Esophagus squamous epithelium (tissue), 5 donors: ENCODE measurements at places on chromosomes 1 and 21.
A peak's percentile ranks its signal among the peaks of the same experiment; 100 is the strongest.

DNA sequence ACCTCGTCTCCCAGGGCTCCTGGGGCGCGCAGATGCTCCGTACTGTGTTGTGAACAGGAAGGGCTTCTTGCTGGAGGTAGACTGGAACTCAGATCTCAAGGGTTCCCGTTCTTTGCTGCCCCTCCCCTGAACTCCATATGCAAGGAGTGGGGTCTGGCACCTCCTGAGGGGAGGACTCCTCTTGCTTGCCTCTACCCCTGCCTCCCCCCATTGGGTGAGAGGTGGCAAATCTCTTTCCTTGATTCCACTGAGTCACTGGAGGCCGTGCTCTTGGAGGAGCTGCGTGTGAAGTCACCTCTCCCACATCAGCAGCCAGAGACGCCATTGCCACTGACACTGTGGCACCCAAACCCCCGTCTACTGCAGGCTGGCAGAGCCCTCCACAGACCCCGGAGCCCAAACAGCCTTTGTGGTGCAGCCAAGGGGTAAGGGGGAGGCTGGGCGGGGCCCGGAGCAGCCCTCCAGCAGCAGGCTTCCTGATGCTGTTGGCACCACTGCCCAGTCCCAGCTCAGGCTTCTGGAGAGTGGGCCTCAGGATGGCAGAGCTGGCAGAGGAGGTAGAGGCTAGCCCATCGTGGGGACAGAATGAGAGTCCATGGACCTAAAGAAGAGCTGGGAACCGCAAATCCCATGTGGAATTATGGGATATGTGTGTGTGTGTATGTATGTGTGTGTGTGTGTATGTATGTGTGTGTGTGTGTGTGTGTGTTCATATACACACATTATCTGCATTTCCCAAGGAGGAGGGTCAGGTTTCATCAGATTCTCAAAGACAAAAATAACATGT lies 104.9 kb upstream of the RUNX3 start:
- no peak for DNase-seq

DNA sequence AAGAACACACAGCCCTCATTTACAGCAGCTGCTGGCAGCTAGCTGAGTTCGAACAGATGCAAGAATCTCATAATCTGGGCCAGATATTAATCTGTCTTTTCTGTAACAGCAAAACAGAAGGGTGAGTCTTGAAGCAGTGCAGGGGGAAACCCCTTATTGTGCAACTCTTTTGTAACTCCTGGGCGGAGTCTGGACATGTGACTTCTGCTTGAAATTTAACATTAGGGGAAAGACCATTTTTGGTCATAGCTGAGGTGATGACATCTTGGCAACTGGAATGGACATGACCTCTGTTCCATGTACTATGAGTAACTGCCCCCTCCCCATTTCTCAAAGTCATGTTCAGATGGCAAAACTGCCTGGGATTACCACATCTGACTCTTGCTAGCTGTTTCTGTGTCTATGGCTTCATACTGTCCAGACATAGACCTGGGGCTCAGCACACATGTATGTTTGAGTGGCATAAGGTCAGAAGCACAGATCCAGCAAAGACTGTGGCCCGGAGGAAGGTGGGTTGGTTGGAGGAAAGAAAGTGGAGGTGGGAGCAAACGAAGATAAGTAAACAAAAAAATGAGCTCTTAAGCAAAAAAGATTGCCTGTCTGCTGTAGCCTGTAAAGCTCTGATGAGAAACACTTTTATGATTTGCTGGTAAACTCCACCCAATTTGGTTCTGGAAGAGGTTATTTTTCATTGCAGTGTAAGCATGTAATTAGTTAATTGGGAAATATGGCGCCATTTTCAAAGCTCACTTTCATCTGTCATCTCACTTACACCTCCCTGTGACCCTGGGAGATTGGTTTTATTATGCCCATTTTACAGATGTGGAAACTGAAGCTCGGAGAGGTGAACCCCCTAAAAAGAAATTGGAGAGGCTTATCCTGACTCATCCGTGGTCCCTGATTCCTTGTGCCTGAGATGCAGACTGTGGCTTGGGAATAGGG lies 26.1 kb downstream of the ETS2 start:
- no peak for DNase-seq

DNA sequence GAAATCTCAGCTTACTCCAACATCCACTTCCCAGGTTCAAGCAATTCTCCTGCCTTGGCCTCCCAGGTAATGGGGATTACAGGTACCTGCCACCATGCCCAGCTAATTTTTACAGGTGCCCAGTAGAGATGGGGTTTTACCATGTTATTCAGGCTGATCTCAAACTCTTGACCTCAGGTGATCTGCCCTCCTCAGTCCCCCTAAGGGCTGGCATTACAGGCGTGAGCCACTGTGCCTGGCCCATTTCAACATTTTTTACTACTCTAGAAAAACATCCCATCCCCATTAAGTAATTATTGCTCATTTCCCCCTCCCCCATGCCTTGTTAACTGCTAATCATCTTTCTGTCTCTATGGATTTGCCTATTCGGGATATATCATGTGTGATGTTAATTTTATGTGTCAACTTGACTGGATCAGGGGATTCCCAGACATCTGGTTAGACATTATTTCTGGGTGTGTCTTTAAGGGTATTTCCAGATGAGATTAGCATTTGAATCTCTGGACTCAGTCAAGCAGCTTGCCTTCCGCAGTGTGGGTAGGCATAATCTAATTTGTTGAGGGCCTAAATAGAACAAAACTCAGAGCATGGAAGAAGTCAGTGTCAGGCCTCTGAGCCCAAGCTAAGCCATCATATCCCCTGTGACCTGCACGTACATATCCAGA lies 33.0 kb upstream of the ZBTB8B start:
- DNase-seq = no peak

GRCh38 chr21:36550761-36551160 lies 70.8 kb upstream of the CLDN14 start:
- no peak for DNase-seq

- DNase-seq = no peak
These were observed 120.1 kb upstream of the NR5A2 start for GRCh38 chr1:199907361-199907760.

DNA sequence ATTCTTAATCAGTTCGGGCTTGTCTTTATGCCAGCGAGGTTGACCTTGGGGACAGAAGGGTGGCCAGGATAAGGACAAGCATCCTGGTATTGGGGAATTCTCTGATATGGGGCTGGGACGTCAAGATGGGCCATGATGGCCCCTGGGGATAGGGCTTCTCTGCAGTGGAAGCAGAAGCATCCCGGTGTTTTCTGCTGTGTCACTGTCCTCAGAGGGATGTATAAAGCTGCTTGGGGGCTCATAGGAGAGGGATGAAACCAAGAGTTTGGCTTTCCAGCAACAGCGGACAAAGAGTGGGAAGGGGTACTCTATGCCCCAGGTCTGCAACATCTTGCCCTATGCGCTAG lies 1.4 kb upstream of the ATP1B1 start:
- no peak for DNase-seq

DNA sequence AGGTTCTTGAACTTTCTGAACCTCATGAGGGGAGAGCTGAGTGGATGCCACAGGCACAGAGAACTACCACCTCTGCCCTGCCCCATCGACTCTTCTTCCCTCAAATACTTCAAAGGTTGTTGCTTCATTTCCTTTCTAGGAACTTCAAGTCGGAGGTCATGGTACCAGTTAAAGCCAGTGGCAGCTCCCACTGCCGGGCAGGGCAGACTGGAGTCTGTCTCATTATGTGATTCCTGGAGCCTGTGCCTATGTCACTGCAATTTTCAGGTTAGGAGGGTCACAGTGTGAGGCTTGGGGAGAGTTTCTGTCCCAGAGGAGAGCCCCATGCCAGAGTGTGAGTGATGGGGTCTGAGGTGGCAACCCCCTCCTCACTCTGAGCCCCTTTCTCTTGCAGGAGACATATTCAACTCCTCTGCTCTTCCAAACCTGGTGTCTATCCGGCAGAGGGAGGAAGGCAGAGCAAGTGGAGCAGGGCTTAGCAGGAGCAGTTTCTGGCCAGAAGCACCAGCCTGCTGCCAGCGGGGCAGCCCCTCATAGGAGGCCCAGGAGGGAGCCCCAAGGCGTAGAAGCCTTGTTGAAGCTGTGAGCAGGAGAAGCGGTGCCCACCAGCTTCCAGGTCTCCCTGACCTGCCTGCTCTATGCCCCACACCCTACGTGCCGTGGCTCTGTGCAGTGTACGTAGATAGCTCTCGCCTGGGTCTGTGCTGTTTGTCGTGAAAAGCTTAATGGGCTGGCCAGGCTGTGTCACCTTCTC lies 29.3 kb downstream of the CAMK1G start:
- no peak for DNase-seq

DNA sequence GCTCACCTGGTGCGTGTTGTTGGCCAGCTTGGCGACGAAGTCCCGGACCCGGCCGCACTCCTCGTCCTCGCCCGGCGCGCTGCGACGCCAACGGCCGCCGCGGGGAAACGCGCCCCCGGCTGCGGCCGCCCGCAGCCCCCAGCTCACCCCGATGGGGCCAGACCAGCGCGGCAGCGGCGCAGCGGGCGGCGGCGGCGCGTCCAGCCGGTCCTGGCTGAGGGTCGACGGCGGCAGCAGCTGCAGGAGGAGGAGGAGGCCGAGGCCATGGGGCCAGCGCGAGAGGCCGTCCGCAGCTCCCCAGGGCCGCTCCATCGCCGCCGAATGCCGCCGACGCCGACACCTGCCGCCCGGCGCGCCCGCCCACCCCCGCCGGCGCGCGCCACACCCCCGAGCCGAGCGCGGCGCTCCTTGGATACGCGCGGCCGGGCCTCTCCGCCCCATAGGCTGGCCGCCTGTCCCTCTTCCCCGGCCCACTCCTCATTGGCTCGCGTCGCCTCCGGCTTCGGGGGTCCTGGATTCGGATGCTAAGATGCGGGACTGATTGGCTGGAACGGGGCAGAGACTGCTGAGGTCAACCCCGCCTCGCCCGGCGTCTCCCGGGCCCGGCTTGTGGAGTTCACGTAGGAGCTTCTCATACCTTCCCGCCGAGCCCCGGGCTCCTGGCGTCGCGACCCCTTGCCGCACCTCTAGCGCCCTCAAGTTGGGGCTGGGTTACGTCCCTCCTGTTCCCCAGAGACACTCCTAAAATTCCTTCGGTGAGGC lies at the start of gene SORT1:
Gene SORT1 (minus strand): TSS at position 338 of the 762 bp plus-strand sequence. CDS start 26 bp downstream, at position 312.
- no peak for DNase-seq

DNA sequence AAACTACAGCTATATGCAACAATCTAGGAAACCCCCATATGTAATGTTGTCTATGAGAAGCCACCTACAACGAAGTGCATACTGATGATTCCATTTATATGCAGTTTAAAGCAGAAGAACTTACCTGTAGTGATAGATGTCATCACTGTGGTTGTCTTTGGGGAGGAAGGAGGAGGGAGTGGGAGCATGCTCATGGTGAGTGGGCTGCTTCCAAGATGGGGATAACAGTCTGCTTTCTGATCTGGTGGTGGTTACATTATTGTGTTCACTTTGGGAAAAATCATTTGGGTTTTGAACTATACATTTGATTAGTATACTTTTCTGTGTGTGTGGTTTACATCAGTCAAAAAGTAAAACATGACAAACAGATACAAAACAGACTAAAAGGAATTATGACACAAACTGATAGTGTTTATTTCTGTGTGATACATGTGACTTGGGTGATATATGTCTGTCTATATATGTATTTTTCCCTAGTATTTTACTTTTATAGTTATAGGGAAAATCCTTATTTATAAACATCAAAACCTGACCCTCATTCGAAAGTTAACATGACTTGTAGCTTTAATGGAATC lies 184.7 kb downstream of the VPS13D start:
- DNase-seq = no peak

DNA sequence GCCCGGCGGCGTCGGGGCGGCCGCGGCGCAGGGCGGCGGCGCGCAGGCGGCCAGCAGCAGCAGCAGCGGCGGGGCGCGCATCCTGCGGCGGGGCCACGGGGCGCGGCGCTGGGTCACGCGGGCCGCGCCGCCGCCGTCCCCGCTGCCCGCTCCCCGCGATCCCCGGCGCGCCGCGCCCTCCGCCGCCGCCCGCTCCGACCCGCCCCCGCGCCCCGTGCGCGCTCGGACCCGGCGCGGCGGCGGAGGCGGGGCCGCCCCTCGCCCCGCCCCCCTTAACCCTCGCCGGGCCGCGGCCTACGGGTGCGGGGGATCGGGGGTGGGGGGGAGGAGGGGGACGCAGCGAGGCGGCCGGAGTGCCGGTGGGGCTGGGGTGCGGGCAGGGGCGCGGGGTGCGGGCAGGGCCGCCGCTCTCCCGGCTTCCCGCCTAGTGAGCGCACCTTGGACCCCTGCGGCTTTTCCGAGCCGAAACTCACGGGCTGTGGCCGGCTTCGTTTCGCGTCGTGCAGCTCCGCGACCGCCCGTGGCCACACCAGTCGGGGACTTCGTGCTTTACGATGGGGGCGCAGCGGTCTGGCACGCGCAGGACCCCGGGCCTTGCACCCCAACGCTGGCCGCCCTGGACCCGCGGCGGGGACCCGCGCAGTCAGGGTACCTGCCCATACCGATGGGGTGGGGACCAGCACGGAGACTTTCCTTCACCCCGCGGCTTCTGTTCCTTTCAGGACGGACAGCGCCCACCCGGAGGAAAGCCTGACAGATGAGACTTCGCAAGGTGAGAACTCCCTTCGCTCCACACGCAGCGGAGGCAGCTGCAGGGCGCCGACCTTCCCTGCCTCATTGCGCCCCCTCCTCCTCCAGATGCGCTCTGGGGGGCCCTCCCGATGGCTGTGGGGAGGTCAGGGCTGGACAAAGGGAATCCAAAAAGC lies at the start of gene FNDC10:
Gene FNDC10 (minus strand): TSS at position 201 of the 926 bp plus-strand sequence. CDS start 120 bp downstream, at position 81.
- DNase-seq = no peak

DNA sequence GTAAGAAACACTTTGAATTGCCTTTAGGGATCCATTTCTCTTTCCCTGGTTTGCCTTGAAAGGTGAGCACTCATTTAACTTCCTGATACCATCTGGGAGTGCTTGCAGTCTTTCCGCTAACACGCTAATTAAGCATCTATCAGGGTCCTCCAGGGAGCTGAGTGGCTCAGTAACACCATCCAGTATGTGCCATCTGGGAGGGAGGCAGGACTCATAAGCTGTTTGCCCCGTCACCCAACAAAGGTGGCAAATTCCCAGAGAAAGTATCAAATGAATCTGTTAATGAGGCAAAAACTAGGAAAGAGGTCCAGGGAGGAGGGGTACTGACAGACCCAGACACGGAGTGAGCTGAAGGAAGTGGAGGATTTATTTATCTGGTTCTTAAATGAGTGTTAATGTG lies 430.9 kb downstream of the HLX start:
- DNase-seq = no peak

DNA sequence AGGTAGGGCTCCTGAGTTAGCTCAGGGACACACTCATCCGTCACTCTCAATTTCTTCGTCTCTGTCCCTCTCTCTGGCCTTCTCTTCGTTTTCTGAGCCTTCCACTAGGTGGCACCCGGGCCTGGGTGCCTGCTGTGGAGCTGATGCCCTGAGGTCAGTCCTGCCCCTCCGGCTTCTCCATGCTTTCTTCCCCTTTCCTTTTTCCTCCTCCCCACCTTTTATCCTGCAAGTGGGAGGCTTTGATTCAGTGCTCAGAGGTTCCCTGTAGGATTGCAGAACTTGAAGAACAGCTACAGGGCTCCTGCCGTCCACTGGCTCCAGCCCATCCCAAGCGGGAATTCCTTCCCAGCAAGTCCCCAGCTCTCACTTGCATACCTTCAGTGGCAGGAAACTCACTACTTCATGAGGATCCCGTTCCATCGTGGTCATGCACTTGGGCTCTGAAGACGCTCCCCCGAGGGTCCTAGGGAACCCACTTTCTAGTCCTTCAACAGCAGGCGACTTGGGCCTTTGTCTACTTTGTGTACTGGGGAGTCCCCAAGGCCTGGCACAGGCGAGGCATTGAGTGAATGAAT lies 45.6 kb downstream of the SRRM1 start:
- no peak for DNase-seq

GRCh38 chr1:226110249-226111097 lies 48.0 kb downstream of the H3-3A start:
- DNase-seq = peak; percentile 40

GRCh38 chr21:21968810-21969209 lies 970.6 kb downstream of the NCAM2 start:
- no peak for DNase-seq
